ENCODE measurements at places on chromosomes 7 and 10.
A peak's percentile ranks its signal among the peaks of the same experiment; 100 is the strongest.

GRCh38 chr7:36564489-36564888, 159.8 kb downstream of the AOAH start:
- H3K4me3 ChIP-seq: no peak overlapping the region
- H3K4me1 ChIP-seq: no peaks in the 10 kb centered on the region
- no peak for DNase-seq
- no peaks in the 10 kb centered on the region for H3K36me3 ChIP-seq
- no peak overlapping the region for H3K27ac ChIP-seq

DNA sequence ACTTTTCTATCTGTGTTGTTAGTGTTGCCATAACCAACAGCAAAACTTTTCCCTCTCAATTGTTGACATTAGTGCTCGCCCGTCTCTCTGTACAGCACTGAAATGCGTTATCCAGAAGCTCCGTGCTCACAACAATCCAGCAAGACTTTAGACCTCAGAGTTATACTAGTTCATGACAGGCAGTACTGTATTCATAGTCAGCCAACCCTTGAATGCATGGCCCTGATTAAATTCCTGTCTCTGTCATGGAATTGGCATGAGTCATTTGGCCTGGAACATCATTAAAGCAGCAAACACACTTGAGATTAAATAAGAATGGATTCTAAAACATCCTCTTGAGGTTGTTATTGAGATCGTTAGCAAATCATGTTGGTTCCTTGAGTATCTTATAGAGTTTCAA, 405.5 kb upstream of the C7orf33 start:
- H3K27ac ChIP-seq: no peak overlapping the region
- H3K4me3 ChIP-seq: no peak overlapping the region
- H3K27me3 ChIP-seq: no peaks in the 10 kb centered on the region
- no peaks in the 10 kb centered on the region for H3K4me1 ChIP-seq
- H3K36me3 ChIP-seq: no peaks in the 10 kb centered on the region
- no peak for DNase-seq

GRCh38 chr10:5894873-5895272, 4.8 kb downstream of the FBH1 start:
- H3K4me1 ChIP-seq: peaks cover 3% of the 10 kb centered on the region
- H3K4me3 ChIP-seq: no peak overlapping the region
- H3K27ac ChIP-seq: no peak overlapping the region
- DNase-seq: no peak
- H3K36me3 ChIP-seq: peaks cover 5% of the 10 kb centered on the region

- no peaks in the 10 kb centered on the region for H3K27me3 ChIP-seq
- no peaks in the 10 kb centered on the region for H3K36me3 ChIP-seq
- peak overlapping the region; percentile 94 for H3K27ac ChIP-seq
Measured at GRCh38 chr10:23439961-23440889, 1.4 kb downstream of the OTUD1 start.

- no peak overlapping the region for H3K4me3 ChIP-seq
- H3K36me3 ChIP-seq: no peaks in the 10 kb centered on the region
- no peak overlapping the region for H3K27ac ChIP-seq
- DNase-seq: no peak
Measured at GRCh38 chr7:156625580-156625979, 15.0 kb upstream of the RNF32 start.
